ENCODE measurements at places on chromosomes 7 and 10. TPM values are rescaled to one million over a fixed set of nuclear protein-coding genes. Genes with fewer than 3 reads are reported as not detected.

Gene SFRP4
- not detected for total RNA-seq

DNA sequence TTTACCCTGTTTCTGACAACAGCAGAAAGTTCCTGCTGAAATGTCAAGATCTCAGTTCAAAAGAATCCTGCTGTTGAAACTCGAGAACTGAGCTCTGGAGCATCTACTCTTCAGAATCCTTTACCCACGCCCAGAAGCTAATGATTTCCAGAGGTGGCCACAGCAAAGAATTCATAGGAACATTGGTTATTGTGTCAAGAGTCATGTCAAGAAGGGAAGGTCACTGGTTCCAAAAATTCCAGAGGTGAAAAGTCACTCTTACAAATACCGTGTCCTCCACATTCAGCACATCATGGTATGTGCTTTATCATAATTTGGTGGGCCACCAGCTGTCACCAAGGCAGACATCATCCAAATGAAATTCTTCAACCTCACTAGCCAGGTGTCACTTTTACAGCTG lies 394.4 kb upstream of the NPVF start:
- no peaks in the 10 kb centered on the region for H3K36me3 ChIP-seq
- H3K27me3 ChIP-seq, result no peaks in the 10 kb centered on the region
- no peak for DNase-seq
- H3K4me1 ChIP-seq, result peaks cover under 1% of the 10 kb centered on the region

- H3K4me1 ChIP-seq, result no peaks in the 10 kb centered on the region
- H3K27me3 ChIP-seq, result no peaks in the 10 kb centered on the region
- no peak overlapping the region for H3K27ac ChIP-seq
- H3K4me3 ChIP-seq, result no peak overlapping the region
Observed at GRCh38 chr7:84701524-84702306, 485.1 kb downstream of the SEMA3D start.

Gene GNG11
- 1.6 TPM for total RNA-seq

GRCh38 chr10:27680006-27680557 lies 65.5 kb downstream of the MKX start:
- H3K27ac ChIP-seq, result no peak overlapping the region
- no peaks in the 10 kb centered on the region for H3K27me3 ChIP-seq
- no peak overlapping the region for H3K4me3 ChIP-seq
- H3K4me1 ChIP-seq, result peaks cover 4% of the 10 kb centered on the region
- DNase-seq, result peak; percentile 38

- H3K36me3 ChIP-seq, result no peaks in the 10 kb centered on the region
- H3K27me3 ChIP-seq, result peaks cover 20% of the 10 kb centered on the region
- peaks cover 38% of the 10 kb centered on the region for H3K4me1 ChIP-seq
- peak; percentile 46 for DNase-seq
- no peak overlapping the region for H3K27ac ChIP-seq
Observed at GRCh38 chr7:100966542-100967291, 2.6 kb upstream of the MUC12 start.

GRCh38 chr10:117271427-117271826 lies 30.5 kb downstream of the SLC18A2 start:
- H3K4me3 ChIP-seq, result no peak overlapping the region
- no peak for DNase-seq
- H3K4me1 ChIP-seq, result no peaks in the 10 kb centered on the region

DNA sequence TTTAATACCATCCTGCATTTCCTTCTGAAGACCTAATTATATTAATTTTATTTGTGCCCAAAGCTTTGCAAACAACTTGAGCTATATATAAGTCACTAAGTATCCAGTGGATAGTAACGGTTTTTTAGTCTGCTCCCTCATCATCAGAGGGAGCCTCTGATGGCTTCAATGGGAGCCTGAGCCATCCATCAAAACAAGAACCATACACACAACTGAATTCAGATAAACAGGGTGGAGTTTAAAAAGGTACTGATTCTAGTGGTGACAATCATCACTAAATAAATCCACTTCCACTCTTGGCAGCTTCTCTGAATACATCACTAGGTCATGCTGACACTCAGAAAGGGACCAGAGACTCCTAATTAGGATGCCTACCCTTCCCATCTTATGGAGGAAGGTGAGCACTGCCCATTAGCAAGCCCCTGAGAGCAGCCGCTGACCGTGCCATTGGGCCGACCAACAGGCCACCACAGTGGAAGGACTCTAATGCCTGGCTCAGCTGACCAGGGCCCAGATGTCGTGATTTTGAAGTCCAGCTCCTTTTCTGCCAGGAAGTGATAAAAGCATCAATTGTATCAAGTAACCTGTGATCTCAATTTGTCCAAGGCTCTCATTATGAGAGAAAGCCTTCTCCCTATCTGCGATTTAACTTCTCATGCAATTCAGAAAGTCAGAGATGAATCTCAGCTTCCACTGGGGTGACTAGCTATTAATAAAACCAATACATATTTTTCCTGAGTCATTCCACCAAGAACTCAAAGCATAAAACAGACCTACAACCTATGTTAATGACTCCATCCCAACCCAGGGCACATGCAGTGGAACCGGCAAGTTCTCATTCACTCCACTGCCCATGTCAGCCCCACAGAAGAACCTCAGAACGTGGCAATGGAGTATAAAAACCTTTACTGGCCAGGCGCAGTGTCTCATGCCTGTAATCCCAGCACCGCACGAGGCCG lies 13.1 kb downstream of the VOPP1 start:
- no peaks in the 10 kb centered on the region for H3K27me3 ChIP-seq
- H3K27ac ChIP-seq, result 0 out of 2 replicates have a peak overlapping the region, but pooled peaks have one; percentile 43
- no peaks in the 10 kb centered on the region for H3K36me3 ChIP-seq
- no peak for DNase-seq
- no peak overlapping the region for H3K4me3 ChIP-seq

DNA sequence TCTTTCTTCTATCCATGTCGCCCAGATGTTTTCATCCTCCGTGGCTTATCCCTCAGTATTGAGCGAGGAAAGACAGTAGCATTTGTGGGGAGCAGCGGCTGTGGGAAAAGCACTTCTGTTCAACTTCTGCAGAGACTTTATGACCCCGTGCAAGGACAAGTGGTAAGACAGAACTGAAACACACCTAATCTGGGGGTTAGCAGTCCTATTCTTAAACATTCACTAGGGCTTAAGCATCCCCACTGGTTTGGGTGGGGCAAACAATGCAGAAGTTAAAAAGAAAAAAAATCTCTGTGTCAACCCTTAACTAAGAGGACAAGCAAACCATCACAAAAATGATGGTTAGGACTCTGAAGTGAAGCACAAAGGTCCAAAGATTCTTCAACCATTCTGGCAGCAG lies 43.8 kb downstream of the SP8 start:
- DNase-seq, result no peak
- H3K36me3 ChIP-seq, result no peaks in the 10 kb centered on the region
- H3K27me3 ChIP-seq, result no peaks in the 10 kb centered on the region

Gene ATP5MK
- 227 TPM for total RNA-seq

Gene CRTAC1
- total RNA-seq, result 1.2 TPM

Gene AASS
- 789 TPM for total RNA-seq

DNA sequence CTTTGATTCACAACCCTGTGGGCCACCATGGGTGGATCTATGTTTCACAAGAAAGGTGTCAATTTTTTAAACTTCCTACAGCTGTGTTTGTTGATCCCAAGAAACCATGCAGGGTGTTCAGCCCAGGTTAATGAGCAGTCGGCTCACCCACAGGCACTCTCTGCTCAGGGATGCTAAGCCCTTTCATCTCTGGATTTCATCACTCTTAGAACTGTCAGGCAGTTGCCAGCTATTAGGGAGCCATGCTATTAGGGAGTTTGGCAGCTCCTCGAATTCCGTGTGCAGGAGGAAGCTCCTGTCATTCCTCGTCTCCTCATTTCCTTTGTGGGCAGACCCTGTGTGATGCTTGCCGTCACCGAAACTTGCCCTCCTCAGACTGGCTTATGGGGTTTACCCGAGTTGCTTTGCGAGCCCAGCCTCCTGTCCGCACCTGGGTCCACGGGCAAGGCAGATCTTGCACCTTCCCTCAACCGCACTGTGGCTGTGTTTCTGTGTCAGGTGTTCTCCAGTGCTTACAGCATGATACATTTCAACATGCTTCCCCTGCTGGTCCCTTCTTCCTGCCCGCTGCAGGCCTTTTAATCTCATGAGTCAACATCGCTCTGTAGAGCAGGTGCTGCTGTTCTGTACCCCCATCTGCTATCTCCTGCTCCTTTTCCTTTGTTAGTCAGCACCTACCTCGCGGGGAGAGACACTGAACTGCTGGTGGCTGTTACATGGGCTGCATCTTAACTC lies 509.8 kb downstream of the SUGCT start:
- no peak for DNase-seq
- no peaks in the 10 kb centered on the region for H3K27me3 ChIP-seq
- H3K27ac ChIP-seq, result no peak overlapping the region
- H3K4me3 ChIP-seq, result no peak overlapping the region

DNA sequence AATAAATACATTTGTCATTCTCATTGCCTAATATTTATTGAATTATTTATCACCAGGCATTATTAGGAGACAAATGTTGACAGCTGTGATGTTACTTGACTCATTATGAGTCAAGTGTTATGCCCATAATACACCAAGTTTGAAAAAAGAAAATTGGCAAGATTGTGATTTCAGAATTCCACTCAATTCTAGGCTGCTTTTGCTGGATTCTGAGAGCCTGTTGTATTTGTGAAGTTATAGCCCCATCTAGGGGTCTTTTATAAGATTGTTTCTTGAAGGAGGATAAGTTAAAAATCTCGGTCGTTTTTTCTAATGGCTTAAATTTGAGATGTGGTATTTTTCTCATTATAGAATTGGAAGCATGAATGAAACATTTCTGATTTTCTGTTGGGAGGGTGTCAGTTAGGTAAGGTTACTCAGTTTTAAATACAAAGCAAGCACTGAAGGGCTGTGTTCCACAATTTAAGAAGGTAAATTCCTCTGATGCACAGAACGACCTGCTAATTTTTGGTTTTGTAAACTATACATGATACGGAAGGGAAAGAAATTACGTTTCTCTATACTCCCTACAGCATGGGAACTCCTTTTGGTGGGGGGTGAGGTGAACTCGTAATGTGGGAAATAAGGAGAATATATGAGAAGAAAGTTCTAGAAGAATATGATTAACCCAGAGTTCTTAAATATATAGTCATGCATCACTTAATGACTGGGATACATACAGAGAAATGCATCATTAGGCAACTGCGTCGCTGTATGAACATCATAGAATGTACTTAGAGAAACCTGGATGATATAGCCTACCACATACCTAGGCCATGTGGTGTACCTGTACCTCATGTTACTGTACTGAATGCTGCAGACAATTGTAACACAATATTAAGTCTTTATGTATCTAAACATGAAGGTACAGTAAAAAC lies 2.6 kb downstream of the STK31 start:
- no peaks in the 10 kb centered on the region for H3K4me1 ChIP-seq
- DNase-seq, result peak; percentile 76

DNA sequence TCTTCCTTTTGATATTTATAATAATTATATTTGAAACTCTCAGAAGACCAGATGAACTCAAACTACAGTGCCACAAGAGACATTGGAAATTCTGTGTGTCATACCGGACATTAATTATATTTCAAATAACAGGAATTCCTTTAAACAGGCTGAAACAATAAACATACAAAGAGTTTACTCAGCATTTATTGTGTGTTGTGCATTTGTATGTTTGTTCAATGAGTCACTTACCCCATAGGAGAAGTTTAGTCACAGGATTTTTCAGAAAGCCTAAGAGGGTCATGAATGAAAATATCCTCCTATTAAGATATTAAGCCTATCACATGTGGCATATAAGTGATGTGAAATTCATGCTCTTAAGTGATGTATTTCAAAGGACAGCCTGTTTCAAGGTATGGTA lies 566.8 kb downstream of the CNTNAP2 start:
- H3K4me1 ChIP-seq, result no peaks in the 10 kb centered on the region
- no peak overlapping the region for H3K27ac ChIP-seq
- no peaks in the 10 kb centered on the region for H3K27me3 ChIP-seq
- no peak for DNase-seq
- H3K36me3 ChIP-seq, result no peaks in the 10 kb centered on the region

DNA sequence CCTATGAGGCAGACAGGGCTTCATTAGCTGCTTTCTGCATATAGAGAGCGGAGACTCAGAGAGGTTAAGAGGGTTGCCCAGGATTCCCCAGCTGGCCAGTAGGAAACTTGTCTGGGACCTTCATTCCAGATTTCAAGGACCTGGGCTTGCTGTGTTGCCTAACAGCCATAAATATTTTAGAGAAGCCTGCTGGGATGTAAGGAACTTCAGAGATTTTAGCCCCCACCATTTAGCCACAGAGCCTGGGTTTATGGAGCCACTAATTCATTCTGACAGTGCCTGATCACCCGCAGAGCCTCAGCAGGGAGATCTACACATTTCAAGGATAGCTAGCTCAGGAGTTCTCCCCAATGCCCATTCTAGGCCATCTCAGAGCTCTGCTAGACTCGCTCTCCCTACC lies 56.6 kb upstream of the TRUB1 start:
- DNase-seq, result no peak
- H3K27me3 ChIP-seq, result no peaks in the 10 kb centered on the region
- H3K27ac ChIP-seq, result no peak overlapping the region
- H3K4me1 ChIP-seq, result peaks cover 35% of the 10 kb centered on the region
- H3K36me3 ChIP-seq, result no peaks in the 10 kb centered on the region
- H3K4me3 ChIP-seq, result peak overlapping the region; percentile 24

DNA sequence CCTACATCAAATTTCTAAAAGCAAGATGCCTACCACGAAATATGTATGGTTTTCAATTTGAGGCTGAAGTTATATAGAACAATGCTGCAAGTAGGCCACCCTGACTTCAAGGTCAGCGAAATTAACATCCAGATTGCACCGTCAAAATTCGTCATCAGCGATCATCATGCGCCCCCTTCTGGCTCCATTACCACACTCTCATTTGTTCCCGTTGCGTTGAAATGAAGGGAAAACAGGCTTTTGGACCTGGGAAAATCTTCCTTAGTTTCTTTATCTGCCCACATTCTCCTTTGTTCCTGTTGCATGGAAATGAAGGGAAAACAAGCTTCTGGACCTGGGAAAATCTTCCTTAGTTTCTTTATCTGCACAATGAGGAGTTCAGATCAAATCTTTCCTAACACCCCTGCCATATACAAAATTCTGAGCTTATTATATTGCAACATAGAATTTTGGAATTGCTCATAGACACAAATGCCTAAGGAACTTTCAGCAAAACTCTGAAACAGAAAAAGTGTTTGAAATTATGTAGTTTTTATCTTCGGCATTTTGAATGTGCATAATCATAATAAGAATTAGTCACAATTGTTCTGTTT lies 98.2 kb upstream of the PRKCQ start:
- no peak overlapping the region for H3K4me3 ChIP-seq
- H3K27ac ChIP-seq, result no peak overlapping the region
- H3K4me1 ChIP-seq, result peaks cover 7% of the 10 kb centered on the region
- no peaks in the 10 kb centered on the region for H3K36me3 ChIP-seq
- DNase-seq, result peak; percentile 88
